ENCODE measurements at places on chromosomes 11 and 22.

- DNase-seq = no peak
These were observed 21.8 kb downstream of the CACNA1I start for GRCh38 chr22:39592081-39593065.

DNA sequence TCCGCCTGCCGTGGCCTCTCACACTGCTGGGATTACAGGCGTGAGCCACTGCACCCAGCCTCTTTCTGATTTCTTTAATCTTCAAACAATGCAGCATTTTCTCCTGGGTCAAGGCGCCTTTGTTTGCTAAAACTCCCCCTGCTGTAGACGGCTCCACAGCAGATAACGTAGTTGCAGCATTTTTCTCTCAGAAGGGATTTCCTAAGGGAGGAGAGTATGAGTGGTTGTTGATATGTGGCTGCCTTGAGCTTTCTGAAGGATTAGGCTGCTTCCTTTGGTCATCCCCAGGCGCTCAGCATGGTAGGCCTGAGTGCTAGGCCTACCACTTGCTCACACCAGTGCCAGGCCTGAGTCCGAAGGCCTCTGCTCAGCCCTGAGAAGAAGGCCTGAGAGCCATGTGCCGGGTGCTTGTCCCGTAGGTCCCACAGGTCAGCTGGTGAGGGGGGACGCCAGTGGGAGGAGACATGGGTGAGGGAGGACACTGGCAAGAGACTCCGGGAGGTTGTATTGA lies 18.1 kb downstream of the SMARCB1 start:
- DNase-seq = no peak

DNA sequence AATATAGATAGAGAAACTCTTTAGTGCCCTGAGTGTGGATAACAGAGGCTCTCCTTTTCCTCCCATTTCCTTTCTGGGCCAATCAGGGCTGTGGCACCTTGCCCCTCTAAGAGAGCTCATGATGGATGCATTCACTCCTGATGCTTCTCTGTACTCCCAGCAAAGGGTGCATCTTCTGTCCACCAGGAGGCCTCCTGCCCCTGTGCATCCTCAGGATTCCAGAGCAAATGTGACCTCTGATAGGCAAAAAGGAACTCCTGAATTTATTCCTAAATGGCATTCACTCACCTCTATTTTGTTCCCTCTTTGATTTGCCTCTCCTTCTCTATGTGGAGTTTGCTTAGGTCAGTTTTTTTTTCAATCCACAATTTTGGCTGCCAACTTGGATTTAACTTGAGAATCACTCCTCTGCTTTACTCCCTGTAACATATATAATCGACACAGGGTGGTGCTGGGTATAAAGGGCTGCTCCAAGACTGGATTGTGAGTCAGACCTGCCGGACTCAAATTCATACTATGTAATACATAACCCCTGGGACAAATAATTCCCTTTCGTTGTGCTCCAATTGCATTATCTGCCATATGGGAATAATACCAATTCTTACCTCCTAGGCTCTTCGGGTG lies 1.1 kb upstream of the MRGPRX4 start:
- no peak for DNase-seq

- DNase-seq = no peak
These were observed 3.6 kb downstream of the PATZ1 start for GRCh38 chr22:31342389-31343140.

GRCh38 chr22:37517826-37518450 lies 1.3 kb downstream of the CARD10 start:
- DNase-seq = no peak

- DNase-seq = no peak
These were observed 29.9 kb downstream of the GUCY1A2 start for GRCh38 chr11:106988151-106989077.

GRCh38 chr11:2209900-2210321 lies 38.3 kb upstream of the TH start:
- DNase-seq = no peak

DNA sequence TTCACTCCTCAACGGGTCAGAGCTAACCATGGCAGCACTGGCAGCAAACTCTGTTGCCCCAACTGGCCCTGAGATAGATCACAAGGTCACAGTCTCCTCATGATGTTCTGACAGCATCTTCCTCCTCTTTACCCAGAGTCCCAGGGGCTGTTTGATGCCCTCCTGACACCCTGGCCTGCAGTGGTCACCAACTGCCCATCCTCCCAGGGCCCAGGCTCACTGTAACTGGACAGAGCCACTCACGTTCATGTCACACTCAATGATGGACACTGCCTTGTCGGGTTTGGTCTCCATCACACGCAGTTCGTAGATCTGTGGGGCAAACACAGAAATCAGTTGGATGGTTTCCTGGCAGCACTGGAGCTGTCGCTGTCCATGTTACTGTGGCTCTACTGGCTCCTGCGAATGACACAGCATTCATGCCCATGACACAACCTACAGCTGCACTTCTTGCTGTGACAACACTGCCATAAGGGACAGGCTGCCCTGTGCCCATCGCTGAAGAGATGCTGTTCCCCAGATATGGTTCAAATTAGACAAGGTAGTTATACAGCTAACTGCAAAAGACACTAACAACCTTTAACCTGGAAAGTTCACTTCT lies 10.4 kb upstream of the C22orf39 start:
- no peak for DNase-seq

GRCh38 chr22:25563761-25564319 lies 635 bp upstream of the GRK3 start:
- DNase-seq = peak; percentile 92

GRCh38 chr11:108886660-108887009 lies 221.8 kb downstream of the DDX10 start:
- no peak for DNase-seq

GRCh38 chr11:113387605-113388211 lies at the start of gene ANKK1:
Gene ANKK1 (plus strand): TSS chr11:113387779. CDS start chr11:113387885, 106 bp downstream.
- no peak for DNase-seq

GRCh38 chr11:13166036-13166435 lies 111.6 kb upstream of the BMAL1 start:
- DNase-seq = no peak

DNA sequence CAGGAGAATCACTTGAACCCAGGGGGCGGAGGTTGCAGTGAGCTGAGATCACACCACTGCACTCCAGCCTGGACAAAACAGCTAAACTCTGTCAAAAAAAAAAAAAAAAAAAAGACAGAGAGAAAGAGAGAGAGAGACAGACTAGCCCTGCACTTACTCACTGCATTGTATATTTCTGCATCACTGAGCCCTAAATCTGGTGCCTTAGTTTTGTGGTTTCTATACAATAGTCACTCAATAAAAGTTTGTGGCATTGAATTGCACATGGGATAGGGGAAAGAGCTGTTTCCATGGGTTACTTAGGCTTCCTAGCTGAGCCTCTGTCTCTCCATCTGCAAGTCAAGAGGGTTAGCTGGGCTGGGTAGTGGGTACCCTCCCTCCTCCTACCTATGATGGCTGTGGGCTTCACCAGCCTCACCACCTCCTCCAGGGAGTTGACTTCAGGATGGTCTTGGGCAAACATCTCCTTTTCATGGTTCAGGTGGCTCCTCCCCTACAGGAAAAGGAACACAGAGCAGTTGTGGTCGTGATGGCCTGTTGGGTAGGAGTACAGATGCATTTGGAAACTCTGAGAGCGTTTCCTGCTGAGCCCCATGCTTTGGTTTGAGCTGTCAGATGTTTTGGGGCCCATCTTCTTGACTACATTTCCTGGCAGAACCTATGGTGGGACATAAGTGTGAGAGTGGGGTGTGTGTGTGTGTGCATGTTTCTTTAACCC lies 73.2 kb downstream of the CCDC81 start:
- no peak for DNase-seq

All from CD14-positive monocyte (primary cell).